NCI-H526 treated with DMSO at 0.1 percent for 48 hours (cell line): ENCODE measurements at places on chromosomes 4 and X.

- DNase-seq, result no peak
Measured at GRCh38 chrX:30589146-30589888, 11.8 kb upstream of the TASL start.

DNA sequence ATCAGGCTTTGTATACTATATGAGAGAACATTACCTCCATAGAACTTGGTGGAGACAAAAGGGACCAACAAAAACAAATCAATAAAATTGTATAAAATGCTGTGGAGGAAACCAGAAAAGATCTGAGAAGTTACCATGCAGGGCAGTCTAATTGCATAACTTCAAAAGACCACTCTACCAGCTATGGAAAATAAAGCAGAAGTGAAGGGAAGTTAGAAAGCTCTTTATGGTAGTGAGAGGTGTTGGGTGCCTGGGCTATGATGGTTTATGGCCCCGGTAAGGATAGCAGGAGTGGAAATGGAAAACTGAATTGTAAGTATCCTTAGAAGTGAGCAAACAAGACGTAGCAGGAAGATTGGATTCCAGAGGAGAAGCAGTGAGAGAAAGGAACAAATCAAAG, 3.1 kb downstream of the TMEM184C start:
- DNase-seq, result no peak

GRCh38 chrX:133983974-133984845, 1.2 kb downstream of the GPC3 start:
- no peak for DNase-seq

DNA sequence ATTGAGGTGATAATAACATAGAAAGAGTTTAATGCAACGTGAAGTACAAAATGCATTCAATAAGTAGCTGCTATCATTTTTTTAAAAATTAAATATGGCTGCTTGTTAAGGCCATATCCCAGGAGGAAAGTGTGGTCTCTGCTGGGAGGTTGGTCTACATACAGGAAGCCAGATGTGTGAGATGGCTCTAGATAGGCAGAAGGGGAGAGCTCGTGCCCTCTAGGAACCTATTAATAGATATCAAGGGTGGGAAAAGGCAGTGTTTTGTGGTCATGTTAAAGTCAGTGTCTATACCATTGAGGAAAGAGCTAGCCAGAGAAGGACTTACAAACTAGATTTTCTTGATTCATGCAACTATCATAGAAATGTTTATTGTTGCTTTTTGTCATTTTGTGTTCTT, 140.5 kb downstream of the KLHL8 start:
- DNase-seq, result no peak

DNA sequence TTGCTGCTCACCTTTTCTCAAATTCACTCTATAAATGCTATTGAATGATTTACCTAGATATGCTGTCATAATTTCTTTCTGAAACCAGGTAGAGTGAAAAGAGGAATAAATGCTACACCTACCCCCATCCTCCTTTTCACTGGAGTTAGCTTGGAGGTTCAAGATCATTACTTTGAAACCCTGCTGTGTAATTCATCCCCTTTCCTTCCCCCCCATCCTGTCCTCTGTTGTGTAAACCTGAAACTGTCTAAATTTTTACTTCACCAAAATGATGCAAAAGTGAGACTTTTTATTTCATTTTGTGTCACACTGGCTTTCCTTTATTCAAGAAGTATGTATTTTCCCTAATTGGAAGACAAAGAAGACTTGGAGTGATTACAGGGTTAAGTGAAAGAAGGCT, 5.4 kb downstream of the ZCCHC18 start:
- DNase-seq, result no peak

GRCh38 chr4:170037481-170037880, 11.3 kb upstream of the MFAP3L start:
- DNase-seq, result no peak

- DNase-seq, result no peak
Measured at GRCh38 chr4:30765022-30765421, 44.9 kb downstream of the PCDH7 start.

DNA sequence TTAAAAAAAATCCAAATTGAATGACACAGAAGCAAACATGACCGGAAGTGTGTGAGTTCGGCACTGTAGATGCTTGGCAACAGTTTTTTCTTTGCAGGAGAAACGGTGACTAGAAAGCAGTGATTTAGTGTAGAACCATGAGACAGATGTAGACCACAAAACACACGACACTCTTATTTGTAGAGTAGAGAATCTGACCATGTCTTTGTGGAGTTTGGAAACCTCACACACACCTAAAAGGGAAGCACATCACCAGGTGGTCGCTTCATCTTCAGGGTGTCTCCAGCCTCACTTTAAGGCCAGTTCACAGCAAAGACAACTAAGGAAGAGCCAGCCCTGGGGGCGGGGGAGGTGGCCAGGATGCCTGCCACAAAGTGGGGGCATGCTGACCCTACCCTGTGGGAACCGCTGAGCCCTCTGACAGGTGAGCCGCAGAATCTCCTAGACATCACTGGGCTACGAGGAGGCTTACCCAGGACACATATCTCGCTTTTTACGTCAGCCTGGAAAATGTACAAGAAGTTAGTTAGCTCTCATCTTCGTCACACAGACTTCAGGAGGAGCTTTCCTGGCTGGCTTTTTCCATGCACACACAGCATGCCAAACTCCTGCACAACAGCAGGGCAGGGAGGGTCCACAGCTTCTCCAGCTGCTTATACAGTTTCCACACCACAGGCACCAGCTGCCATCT, 64.4 kb upstream of the PDLIM3 start:
- no peak for DNase-seq

DNA sequence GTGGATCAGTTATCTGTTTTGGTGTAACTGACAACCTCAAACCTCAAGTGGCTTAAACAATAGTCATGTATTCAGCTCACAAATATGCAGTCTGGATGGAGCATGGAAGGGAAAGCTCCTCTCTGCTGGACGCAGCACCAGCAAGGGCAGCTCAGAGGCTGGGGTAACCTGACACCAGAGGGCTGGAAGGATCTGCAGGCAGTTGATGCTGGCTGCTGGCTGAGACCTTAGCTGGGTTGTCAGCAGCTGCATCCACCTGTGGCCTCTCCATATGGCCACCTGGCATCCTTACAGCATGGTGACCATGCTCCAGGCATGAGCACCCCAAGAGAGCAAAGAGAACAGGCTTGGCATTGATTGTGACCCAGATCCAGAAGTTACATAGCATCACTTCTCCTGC, 46.7 kb downstream of the ENPP6 start:
- peak; percentile 8 for DNase-seq

GRCh38 chrX:149504226-149504914, 736 bp downstream of the IDS start:
- no peak for DNase-seq

DNA sequence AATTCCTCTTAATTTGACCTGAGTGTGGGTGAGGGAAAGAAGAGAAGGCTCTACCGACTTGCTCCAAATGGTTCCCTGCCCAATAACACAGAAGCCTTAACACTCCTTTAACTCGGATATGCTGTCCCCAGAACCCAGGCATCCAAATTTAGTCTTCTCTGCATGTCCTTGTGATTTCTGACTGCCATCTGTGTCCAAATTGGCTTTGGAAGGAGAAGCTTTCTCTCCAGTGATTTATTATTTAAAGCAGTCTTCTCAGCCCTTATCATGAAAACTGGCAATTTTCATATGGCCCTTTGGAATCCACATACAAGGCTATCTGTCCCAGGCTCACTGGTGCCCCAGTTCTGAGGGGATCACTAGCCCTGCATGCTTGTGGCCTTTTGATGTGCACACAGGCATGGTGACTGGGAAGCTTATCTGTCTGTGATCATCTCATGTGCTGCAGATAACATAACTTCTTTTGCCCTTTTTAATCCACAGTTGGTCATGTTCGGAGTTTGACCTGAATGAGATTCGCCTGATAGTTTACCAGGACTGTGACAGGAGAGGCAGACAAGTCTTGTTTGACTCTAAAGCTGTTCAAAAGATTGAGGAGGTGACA, 56.7 kb downstream of the FNIP2 start:
- DNase-seq, result no peak
